ENCODE measurements at places on chromosomes 2 and 18.

DNA sequence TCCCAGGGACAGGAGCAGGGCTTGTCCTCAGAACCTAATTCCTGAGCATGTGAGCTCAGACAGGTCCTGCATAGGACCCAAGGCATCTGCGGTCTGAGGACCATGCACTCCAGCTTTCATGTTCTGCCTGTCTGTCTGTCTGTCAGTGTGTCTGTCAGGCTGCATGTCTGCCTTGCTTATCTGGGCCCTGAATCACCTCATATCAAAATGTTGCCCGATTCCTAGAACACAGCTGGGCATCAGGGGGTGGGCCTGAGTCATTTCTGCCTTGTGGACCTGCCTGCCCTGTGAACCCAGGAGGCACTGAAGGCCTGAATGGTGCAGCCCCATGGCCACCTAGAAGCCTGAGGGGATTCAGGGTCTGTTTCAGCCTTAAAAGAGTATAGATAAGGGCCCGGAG is 22.1 kb downstream of the INHBB start:
- no peak for DNase-seq

DNA sequence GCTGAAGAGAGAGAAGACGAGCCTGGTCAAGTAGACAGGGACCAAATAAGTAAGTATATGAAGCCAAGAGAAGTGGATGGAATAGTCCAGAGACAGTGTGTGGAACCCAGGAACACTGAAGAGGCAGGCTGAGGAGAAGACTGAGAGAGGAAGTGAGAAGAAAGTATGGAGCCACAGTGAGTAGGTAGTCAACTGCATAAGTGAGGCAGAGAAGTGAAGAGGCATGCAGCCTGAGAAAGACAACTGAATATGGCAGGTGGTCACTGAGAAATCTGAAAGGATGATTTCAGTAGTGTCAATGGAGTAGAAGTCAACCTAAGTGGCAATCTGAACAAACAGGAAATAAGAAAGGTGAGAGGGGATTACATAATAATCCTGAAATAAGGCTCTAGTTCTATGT is 55.4 kb downstream of the CWC22 start:
- DNase-seq = no peak

DNA sequence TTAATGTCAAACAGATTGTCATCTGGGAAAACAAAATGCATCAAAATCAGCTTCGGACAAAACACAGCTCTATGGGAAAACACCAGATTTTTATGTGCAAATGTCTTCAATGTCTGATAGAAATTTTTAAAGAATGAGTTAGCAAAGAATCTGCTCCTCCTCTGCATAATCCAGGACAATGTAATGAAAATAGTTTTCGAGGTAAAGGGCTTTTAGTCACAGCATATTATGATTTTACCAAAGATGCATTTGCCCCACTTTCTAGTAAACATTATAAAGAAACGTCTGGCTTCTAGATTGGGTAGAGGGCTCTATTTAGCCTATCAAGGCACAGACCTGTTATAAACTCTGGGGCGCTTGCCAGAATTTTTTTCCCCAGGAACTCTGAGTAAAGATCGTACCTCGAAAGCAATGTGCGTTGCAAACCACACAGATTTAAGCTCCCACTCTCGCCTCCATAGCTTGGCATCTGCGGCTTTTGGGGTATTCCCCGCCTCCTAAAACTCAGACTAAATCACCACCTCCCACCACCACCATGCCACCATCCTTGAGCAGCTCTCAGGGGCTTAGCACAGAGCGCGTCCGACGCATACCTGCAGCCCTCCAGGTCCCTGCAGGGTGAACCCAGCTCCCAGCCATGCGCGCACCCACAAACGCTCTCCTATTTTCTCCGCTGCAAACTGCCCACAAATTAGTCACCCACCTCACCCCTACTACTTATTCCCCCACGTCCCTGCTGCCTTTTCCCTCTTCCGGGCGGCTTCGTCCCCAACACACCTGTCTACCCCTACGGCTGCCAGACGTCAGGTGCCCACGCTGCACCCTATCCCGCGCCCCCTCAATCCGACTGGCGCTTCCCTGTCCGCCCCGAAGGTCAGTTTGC is 829 bp downstream of the ACVR1C start:
- peak; percentile 31 for DNase-seq

GRCh38 chr2:226657340-226658053 is 142.1 kb downstream of the IRS1 start:
- DNase-seq = no peak

DNA sequence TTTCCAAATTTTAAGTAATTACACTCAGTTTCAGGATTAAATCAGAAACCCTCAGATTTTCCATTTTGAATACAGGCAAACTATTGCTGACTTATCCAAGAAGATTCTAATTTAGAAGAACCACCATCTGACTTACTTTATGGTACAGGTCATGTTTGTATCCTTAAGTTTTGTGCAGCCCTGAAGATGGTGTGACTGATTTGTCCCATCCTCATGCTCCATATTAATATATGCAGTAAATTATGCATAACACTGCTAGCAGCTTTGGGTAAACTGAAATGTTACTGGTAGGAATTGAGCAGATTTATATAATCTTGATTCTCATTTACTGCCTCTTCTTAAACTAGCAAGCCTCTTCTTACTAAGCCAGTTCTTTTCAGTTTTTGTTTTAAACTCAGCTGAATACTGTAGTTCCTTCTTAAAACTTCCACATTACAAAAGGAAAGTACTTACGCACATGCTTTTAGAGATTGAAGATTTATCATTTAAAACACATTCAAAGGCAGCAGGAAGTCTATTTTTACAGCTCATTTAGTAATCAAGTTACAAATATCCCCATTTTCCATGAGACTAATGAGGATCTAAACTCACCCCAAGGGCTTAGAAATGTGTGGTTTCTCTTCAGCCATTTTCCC is 25.7 kb downstream of the MEX3C start:
- no peak for DNase-seq
